ENCODE measurements at places on chromosomes 13 and 19. TPM values are rescaled to one million over a fixed set of nuclear protein-coding genes. Genes with fewer than 3 reads are reported as not detected.

C19orf12 gene
- 43.6 TPM for total RNA-seq

DNA sequence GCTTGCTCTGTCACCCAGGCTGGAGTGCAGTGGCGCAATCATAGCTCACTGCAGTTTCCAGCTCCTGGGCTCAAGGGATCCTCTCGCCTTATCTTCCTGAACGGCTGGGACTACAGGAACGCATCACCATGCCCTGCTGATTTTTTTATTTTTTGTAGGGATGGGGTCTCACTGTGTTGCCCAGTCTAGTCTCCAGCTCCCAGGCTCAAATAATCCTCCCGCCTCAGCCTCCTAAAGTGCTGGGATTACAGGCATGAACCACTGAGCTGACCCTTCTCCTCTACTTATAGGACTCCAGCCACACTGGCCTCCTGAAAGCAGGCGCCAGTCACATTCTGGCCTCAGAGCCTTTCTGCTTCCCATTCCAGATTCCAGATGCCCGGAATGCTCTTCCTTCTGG lies 10.5 kb downstream of the DACT3 start:
- no peak for DNase-seq

GRCh38 chr13:51797664-51798488 lies 6.1 kb downstream of the DHRS12 start:
- DNase-seq: peak; percentile 74

ASPDH gene
- not detected for total RNA-seq

DNA sequence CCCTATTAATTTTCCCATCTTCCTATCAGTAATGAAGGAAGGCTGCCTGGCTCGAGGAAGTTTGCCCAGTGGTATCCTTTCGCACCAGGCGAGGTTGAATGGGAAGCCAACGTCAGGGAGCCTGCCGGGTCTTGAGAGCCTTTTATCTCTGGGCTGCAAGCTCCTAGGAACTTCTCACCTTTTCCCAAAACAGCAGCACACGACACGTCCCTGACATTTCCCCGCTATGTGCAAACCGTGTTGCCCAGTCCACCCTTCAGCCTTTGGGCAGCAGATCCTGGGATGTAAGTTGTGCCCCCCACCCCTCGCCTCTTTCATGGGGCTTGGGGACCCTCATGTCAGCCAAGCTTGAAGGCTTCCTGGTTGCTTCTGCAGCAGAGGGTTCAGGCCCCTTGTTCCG lies 179.1 kb downstream of the ZNF536 start:
- no peak for DNase-seq

SHC2 gene
- not detected for total RNA-seq

All from activated CD8-positive, alpha-beta memory T cell treated with anti-CD3 and anti-CD28 coated beads, Interleukin-2, amount 10 ng/mL, durations not matched to agents 7 days and 5 days (primary cell).